Naive thymus-derived CD4-positive, alpha-beta T cell (primary cell): ENCODE measurements at places on chromosomes 6 and 20. TPM values are rescaled to one million over a fixed set of nuclear protein-coding genes. Genes with fewer than 3 reads are reported as not detected.

GRCh38 chr6:13488015-13488895 lies 855 bp upstream of the GFOD1 start:
- peaks cover 4% of the 10 kb centered on the region for H3K4me1 ChIP-seq
- no peak for DNase-seq
- H3K4me3 ChIP-seq, result peak overlapping the region; percentile 75
- no peaks in the 10 kb centered on the region for H3K27me3 ChIP-seq

Gene CEP85L
- total RNA-seq, result 76.2 TPM

Gene ELOVL2
- not detected for total RNA-seq

Gene CTCFL
- total RNA-seq, result not detected

Gene MUC22
- total RNA-seq, result not detected

Gene SIRPB2
- 0.38 TPM for total RNA-seq

Gene LST1
- total RNA-seq, result 16.2 TPM

Gene AHI1
- 12.5 TPM for total RNA-seq

- no peaks in the 10 kb centered on the region for H3K36me3 ChIP-seq
- H3K27ac ChIP-seq, result no peak overlapping the region
- H3K27me3 ChIP-seq, result no peaks in the 10 kb centered on the region
- no peaks in the 10 kb centered on the region for H3K4me1 ChIP-seq
- DNase-seq, result no peak
Measured at GRCh38 chr6:130306377-130306776, 59.4 kb upstream of the TMEM200A start.

Gene SIRPD
- 1.9 TPM for total RNA-seq

DNA sequence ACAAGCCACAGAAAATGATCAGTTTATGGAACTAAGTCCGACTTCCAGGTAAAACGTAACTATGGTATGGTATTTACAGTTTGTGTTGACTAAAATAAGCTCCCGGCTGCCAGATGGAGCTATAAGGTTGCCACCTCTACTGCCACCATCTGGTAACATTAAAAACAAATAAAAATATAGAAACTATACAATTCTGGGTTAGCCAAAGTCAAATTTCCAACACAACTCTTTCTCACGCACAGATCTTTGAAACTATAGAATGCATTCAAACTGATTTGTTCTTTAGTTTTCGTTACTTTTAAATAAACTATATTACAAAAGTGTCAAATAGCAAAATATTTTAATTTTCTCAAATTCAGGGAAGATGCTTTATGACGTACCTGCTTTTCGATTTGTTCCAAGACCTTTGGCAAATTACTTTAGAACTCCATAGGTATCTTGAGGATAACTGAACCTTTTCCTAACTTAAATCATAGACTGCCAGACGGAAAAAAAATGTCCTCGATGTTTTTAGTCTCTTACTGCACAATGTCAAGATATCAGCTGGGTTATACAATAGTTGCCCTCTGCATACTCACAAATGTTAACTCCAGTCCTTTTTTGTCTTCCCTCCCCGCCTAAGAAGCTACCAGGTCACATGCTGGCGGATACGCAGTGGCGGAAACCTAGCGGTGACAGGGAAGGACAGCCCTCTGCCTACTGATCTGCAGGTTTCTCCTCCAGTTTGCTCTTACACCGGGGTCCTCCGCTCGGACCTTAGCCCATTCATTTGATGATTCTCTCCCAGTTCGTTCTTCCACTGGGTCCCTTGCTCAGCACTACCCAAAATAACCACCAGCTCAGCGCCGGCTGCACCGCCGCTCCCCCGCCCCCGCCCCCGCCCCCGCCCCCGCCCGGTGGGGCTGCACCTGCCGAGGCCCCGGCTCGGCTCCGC lies 888 bp downstream of the SLC17A5 start:
- no peaks in the 10 kb centered on the region for H3K27me3 ChIP-seq
- H3K4me1 ChIP-seq, result peaks cover 13% of the 10 kb centered on the region
- H3K4me3 ChIP-seq, result peak overlapping the region; percentile 99
- peak; percentile 62 for DNase-seq
- H3K27ac ChIP-seq, result peak overlapping the region; percentile 99

DNA sequence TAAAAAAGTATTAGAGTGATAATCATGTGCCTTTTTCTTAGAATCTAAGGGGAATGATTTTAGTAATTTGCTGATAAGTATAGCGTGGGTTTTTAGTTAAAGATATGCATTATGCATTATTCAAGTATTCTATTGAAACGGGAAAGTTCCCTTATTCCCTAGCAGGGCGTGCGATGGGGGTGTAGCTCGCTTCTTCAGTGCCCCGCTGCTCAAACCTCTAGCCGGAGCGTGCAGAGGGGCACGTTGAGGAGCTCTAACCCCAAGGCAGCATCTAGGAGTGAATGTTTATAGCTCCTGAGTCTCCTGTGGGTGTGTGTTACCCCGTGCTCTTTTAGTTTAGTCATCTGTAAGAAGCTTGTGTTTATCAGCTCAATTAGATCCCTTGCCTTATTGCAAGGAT lies 1339.5 kb upstream of the MAP3K7 start:
- no peak overlapping the region for H3K27ac ChIP-seq
- H3K4me3 ChIP-seq, result no peak overlapping the region
- no peaks in the 10 kb centered on the region for H3K4me1 ChIP-seq
- no peaks in the 10 kb centered on the region for H3K27me3 ChIP-seq
- no peak for DNase-seq
- no peaks in the 10 kb centered on the region for H3K36me3 ChIP-seq

DNA sequence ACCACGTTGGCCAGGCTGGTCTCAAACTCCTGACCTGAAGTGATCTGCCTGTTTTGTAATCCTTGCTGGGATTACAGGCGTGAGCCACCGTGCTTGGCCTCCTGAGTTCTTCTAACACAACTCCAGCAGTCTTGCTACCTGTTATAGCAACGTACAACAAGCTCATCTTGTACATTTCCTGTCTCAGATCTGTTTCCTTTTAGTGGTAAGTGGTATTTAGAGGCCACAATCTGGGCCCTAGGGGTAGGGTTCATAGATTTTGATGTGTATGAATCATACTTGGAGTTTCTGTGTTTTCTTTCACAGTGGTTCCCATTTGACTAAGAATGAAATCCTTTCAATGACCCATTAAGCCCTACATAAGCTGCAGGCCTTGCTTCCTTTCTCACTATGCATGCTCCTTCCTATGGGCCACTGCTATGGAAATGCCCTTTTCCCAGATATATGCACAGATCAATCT lies 27.1 kb upstream of the SYNCRIP start:
- H3K27me3 ChIP-seq, result no peaks in the 10 kb centered on the region
- DNase-seq, result peak; percentile 52
- H3K27ac ChIP-seq, result peak overlapping the region; percentile 46
- no peak overlapping the region for H3K4me3 ChIP-seq
- H3K36me3 ChIP-seq, result no peaks in the 10 kb centered on the region

Gene LIME1
- total RNA-seq, result 107 TPM

- H3K4me1 ChIP-seq, result no peaks in the 10 kb centered on the region
- H3K4me3 ChIP-seq, result no peak overlapping the region
- no peaks in the 10 kb centered on the region for H3K36me3 ChIP-seq
- no peak overlapping the region for H3K27ac ChIP-seq
- H3K27me3 ChIP-seq, result no peaks in the 10 kb centered on the region
Measured at GRCh38 chr6:63349401-63349800, 29.6 kb upstream of the LGSN start.

DNA sequence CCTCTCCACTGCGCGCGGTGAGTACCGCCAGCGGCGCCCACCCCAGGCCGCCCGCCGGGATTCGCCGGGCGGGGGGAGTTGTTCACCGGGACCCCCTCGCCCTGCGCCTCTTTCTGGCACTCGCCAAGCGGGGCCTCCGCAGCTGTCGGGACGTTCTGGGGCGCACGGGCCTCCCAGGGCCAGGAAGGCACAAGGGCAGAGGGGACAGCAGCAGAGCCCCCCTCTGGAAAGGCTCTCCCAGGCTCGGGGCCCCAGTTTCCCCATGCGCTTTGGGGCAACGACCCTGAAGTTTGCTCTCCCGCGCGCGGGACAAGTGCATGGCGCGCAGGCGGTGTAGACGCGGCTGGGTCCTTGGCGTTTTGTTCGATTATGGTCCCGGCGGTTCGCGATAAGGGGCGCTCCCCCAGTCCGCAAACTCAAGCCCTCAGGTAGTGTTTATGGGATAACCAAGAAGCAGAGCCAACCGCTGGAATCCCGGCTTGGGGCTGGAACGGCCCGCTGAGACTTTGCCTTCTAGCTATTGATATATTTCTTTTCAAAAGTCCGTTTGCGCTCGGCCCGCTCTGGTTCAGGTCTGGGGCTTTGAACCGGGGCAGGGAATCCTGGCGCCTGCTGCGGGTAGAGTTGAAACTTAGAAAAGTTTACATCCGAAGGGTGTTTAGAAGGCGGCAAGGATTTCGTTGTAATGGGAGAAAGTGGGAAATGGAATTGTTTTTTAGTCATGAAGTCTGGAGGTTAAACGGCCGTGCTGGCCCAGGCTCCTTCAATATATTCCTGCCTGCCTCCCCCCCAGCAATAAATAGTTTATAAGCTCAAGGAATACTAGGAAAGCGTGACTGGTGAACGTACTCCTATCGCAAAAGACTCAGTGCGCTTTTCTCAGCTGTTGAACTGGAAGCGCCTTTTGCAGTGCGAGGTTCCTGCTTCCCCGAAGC lies 595 bp downstream of the EYA2 start:
- no peak overlapping the region for H3K4me3 ChIP-seq
- H3K4me1 ChIP-seq, result no peaks in the 10 kb centered on the region
- no peaks in the 10 kb centered on the region for H3K36me3 ChIP-seq
- H3K27ac ChIP-seq, result no peak overlapping the region
- no peak for DNase-seq

Gene CRISP2
- total RNA-seq, result not detected

DNA sequence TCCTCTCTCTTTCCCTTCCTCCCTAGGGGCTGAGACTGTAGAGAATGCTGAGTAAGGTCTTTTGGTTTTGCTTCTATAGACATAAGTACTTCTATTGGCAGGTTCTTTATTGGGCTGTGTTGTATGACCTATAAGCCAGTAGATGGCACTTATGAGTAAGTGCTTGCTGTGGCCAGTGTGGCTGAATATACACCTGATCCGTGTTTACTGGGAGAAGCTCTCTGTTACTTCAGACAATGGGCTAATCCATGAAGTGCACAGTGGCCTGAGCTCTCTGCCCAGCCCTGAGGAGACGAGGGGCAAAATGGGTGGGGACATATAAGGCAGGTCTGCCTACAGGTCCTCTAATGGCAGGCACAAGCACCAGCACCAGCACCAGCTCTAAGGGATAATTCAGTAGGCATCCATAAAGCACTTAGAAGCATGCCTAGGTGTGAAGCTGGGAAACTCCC lies 610.3 kb downstream of the RNF144B start:
- no peak overlapping the region for H3K27ac ChIP-seq
- H3K4me3 ChIP-seq, result no peak overlapping the region
- no peaks in the 10 kb centered on the region for H3K4me1 ChIP-seq
- no peaks in the 10 kb centered on the region for H3K36me3 ChIP-seq
- no peak for DNase-seq

DNA sequence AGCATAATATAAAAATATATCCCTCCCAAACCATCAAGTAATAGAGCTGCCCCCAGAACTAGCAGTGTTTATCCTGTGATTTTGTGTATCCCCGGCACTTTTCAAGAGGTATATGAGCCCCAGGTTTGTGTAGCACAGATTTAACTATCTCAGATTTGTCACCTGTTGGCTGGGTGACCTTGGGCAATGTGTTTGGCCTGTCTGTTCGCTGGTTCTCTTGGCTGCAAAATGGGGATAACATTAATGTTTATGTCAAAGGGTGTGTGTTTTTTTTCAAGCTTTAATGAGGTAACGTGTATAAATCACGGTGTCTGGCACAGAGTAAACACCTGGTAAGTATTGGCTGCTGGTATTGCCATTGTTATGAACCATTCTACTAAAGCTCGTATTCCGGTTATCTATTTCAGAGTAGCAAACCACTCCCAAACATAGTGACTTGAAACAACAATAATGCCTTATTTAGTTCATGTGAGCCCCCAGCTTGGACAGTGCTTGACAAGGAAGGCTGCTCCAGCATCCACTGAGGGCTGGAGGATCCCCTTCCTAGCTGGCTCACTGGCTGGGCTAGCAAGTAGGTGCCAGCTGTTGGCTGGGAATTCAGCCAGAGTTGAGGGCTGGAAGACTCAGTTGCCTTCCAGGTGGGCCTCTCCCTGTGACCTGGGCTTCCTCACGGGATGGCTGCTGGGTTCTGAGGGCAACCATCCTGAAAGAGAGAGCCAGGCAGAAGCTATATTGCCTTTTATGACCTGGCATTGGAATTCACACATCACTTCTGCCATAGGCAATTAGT lies 36.2 kb downstream of the PDRG1 start:
- no peak overlapping the region for H3K27ac ChIP-seq
- H3K36me3 ChIP-seq, result no peaks in the 10 kb centered on the region

GRCh38 chr6:25324066-25324762 lies 45.0 kb downstream of the CARMIL1 start:
- no peak overlapping the region for H3K4me3 ChIP-seq
- no peaks in the 10 kb centered on the region for H3K27me3 ChIP-seq
- no peak overlapping the region for H3K27ac ChIP-seq
- no peaks in the 10 kb centered on the region for H3K36me3 ChIP-seq
- H3K4me1 ChIP-seq, result no peaks in the 10 kb centered on the region
- no peak for DNase-seq

GRCh38 chr20:44941120-44941691 lies 19.0 kb downstream of the TOMM34 start:
- no peaks in the 10 kb centered on the region for H3K4me1 ChIP-seq
- no peak for DNase-seq
- no peak overlapping the region for H3K27ac ChIP-seq
- H3K27me3 ChIP-seq, result no peaks in the 10 kb centered on the region
- H3K36me3 ChIP-seq, result no peaks in the 10 kb centered on the region

- H3K27me3 ChIP-seq, result no peaks in the 10 kb centered on the region
- H3K27ac ChIP-seq, result no peak overlapping the region
- no peaks in the 10 kb centered on the region for H3K36me3 ChIP-seq
Measured at GRCh38 chr20:59483481-59483880, 120.9 kb upstream of the PHACTR3 start.

GRCh38 chr20:14331646-14332045 lies 5.8 kb downstream of the FLRT3 start:
- H3K4me1 ChIP-seq, result no peaks in the 10 kb centered on the region
- no peaks in the 10 kb centered on the region for H3K36me3 ChIP-seq
- H3K27me3 ChIP-seq, result no peaks in the 10 kb centered on the region
- DNase-seq, result no peak
- no peak overlapping the region for H3K4me3 ChIP-seq
- H3K27ac ChIP-seq, result no peak overlapping the region

Gene EYS
- not detected for total RNA-seq

Gene CPNE5
- 2.1 TPM for total RNA-seq

Gene CCM2L
- not detected in 2 replicates for total RNA-seq

Gene SLC13A3
- total RNA-seq, result 0.16 TPM

Gene GABRR1
- total RNA-seq, result not detected

DNA sequence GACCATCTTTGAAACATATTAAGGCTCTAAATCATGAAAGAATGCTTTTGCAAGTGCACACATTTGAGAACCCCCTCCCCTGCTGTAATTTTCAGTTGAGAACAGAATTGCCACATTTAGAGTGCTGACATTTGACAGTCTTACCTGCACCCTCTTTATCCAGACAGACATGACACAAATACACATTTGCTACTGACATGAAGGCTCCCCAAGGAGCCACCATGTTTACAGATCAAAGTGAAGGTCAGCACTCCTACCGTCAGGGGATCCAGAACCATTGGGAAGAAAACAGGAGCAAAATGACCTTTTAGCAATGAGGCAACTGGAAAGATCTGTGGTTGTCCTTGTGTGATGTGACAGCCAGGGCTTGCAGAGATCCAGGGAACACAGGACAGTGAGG lies 315.4 kb upstream of the CNR1 start:
- H3K36me3 ChIP-seq, result no peaks in the 10 kb centered on the region
- no peak overlapping the region for H3K4me3 ChIP-seq
- no peak overlapping the region for H3K27ac ChIP-seq
